ENCODE measurements at places on chromosomes 1 and 21. TPM values are rescaled to one million over a fixed set of nuclear protein-coding genes. Genes with fewer than 3 reads are reported as not detected.

DNA sequence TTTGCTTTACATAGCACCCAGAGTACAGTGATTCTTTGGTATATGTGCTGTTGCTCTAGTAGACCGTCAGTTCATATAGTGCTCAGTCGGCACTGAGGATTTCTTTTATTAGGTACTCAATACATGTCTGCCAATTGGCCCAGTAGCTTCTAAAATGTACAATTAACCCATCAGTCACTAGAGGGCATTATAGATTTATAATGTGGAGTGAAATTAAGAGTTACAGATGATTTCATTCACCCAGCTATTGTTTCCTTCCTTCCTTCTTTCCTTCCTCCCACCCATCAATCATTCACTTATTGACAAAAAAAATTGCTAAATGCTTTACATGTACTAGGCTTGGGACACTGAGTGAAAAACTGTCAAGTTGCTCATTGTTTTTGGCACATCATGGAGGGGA lies 263.6 kb upstream of the USP24 start:
- peak; percentile 51 for DNase-seq
- no peaks in the 10 kb centered on the region for H3K27me3 ChIP-seq
- H3K27ac ChIP-seq, result no peak overlapping the region

The HP1BP3 gene
- total RNA-seq, result 111 TPM

DNA sequence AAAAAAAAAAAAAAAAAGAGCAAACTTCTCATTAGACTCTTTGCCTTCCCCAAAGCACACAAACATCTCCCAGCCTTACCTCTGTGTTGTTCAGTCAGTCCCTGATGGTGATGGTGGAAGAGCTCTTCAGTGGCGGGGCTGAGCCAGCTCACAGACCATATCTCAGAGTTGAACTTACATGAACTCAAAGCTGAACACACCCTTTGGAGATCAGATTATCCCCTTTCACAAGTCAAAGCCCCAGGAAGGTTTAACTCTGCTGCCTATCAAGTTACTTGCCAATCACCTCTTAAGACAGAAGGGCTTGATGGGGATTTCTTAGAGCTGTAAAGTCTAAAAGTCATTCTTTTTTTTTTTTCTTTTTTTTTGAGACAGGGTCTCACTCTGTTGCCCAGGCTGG lies 55.2 kb upstream of the L1TD1 start:
- no peaks in the 10 kb centered on the region for H3K27me3 ChIP-seq
- no peaks in the 10 kb centered on the region for H3K36me3 ChIP-seq
- no peak for DNase-seq
- H3K27ac ChIP-seq, result no peak overlapping the region

DNA sequence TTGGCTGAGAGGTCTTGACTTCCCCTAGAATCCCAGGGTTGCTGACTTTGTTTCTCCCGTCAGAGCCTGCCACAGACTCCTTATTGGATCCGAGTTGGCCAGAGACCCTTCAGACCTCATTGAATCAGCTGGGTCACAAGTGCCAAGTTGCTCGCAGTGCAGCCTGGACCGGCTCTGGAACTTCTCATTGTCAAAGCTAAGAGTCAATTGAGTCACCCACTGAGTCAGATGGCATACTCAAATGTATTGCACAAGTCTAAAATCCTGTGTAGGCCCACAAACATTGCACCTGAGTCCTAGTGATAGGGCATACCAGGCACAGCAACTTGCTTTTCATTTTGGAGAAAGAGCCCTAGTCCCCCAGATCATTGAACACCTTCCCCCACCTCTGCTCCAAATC lies 20.4 kb upstream of the SCAF4 start:
- no peak overlapping the region for H3K4me3 ChIP-seq
- no peaks in the 10 kb centered on the region for H3K27me3 ChIP-seq
- no peak overlapping the region for H3K27ac ChIP-seq
- peak; percentile 45 for DNase-seq
- no peaks in the 10 kb centered on the region for H3K4me1 ChIP-seq

DNA sequence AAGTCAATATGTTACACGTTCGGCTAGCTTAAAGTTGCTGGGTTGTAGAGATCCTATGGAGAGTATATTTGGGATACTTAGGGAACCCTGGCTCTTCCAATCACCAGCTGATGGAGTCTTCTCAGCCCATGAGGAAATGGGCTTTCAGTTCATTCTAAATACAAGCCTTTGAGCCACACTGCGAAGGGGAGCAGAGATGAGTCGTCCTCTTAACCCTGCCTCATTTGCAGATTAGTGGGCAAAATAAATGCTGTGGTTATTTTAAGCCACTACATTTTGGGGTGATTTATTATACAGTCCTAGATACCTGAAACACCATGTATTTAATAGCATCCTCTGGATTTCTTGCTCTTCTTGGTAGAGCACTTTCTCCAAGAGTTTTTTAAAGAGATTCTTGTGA lies 19.0 kb upstream of the VCAM1 start:
- H3K27me3 ChIP-seq, result no peaks in the 10 kb centered on the region
- peaks cover 16% of the 10 kb centered on the region for H3K4me1 ChIP-seq
- peak; percentile 57 for DNase-seq
- no peak overlapping the region for H3K4me3 ChIP-seq
- no peaks in the 10 kb centered on the region for H3K36me3 ChIP-seq

DNA sequence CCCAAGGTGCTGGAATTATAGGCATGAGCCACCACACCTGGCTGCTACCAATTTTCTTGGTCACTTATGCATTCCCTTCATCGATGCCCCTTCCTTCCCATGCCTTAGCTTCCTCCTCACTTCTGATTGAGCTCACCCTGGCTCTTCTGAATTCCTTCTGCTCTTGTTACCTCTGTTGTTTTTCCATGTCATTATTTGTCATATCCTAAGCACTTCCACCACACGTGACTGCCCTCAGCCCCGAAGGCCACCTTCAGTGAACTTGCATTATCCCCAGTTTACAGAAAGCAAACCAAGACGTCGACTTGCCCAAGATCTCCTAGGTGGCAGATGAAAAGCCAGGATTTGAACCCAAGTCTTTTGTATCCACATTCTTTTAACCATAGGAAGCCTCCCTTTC lies 30.7 kb downstream of the CA6 start:
- H3K4me3 ChIP-seq, result no peak overlapping the region
- no peaks in the 10 kb centered on the region for H3K4me1 ChIP-seq
- no peaks in the 10 kb centered on the region for H3K36me3 ChIP-seq
- no peaks in the 10 kb centered on the region for H3K27me3 ChIP-seq
- DNase-seq, result no peak

GRCh38 chr21:14870853-14871149 lies 194.0 kb downstream of the NRIP1 start:
- no peak overlapping the region for H3K4me3 ChIP-seq
- peaks cover 11% of the 10 kb centered on the region for H3K4me1 ChIP-seq
- no peaks in the 10 kb centered on the region for H3K36me3 ChIP-seq
- H3K27me3 ChIP-seq, result no peaks in the 10 kb centered on the region
- DNase-seq, result no peak

DNA sequence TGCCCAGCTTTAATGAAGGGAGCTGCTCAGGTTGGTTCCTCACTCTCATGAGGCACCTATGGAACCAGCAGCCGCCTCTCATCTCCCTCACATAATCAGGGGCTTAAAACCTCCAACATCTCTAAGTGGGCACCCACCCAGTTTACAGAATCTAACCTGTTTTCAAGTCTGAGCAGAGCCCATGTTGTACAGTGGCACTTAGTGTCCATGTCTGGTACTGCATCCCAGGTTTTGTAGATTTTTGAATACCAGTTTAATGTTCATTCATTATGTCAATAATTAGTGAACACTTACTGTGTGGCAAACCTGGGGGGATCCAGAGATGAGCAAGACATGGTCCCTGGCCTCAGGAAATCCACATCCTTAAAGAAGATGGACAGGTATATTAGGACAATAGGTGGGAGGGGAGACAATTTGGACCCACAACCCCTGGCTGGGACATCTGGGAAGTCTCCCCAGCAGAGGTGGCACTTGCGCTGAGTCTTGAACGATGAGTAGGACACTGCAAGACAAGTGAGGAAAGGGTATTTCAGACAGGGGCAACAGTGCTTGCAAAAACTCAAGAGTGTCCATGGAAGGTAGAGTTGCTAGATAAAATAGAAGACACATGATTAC lies 83.3 kb downstream of the LACTBL1 start:
- peaks cover 22% of the 10 kb centered on the region for H3K36me3 ChIP-seq
- H3K4me3 ChIP-seq, result no peak overlapping the region
- DNase-seq, result peak; percentile 51
- no peaks in the 10 kb centered on the region for H3K27me3 ChIP-seq
- peaks cover 5% of the 10 kb centered on the region for H3K4me1 ChIP-seq
- H3K27ac ChIP-seq, result no peak overlapping the region

DNA sequence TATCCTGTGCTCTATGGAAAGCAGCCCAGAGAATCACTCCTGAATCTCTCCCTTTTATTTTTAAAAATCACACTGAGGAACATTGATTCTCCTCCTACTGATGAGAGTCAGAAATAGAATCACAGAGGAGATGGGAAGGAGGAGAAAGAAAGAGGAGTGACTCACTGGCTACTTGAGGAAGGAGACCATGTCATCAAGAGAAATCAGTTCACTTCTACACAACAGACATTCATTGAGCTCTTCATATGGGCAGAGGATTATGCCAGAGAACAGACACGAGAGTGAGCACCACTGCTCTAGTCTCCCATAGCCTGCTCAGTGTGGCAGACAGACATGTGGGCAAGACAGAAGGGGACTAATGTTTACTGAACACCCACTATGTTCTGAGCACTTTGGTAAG lies 44.2 kb downstream of the RAB3B start:
- H3K4me3 ChIP-seq, result no peak overlapping the region
- H3K36me3 ChIP-seq, result peaks cover 15% of the 10 kb centered on the region
- peaks cover 17% of the 10 kb centered on the region for H3K4me1 ChIP-seq
- DNase-seq, result peak; percentile 78

- H3K36me3 ChIP-seq, result no peaks in the 10 kb centered on the region
- H3K27ac ChIP-seq, result peak overlapping the region; percentile 11
- H3K4me1 ChIP-seq, result peaks cover 12% of the 10 kb centered on the region
- H3K27me3 ChIP-seq, result no peaks in the 10 kb centered on the region
- DNase-seq, result no peak
Measured at GRCh38 chr1:55706397-55706796, 491.2 kb upstream of the USP24 start.

The IGSF9 gene
- not detected for total RNA-seq

GRCh38 chr21:28790335-28790734 lies 202.3 kb downstream of the LTN1 start:
- H3K4me1 ChIP-seq, result peaks cover 7% of the 10 kb centered on the region
- no peaks in the 10 kb centered on the region for H3K36me3 ChIP-seq
- no peak overlapping the region for H3K27ac ChIP-seq
- DNase-seq, result no peak

The PMVK gene
- 7.2 TPM for total RNA-seq

GRCh38 chr1:93878501-93878888 lies 511 bp downstream of the DNTTIP2 start:
- peak overlapping the region; percentile 89 for H3K4me3 ChIP-seq
- no peaks in the 10 kb centered on the region for H3K27me3 ChIP-seq
- H3K4me1 ChIP-seq, result no peaks in the 10 kb centered on the region
- peak; percentile 24 for DNase-seq

GRCh38 chr1:39925721-39926342 lies 24.1 kb upstream of the MYCL start:
- no peak overlapping the region for H3K4me3 ChIP-seq
- H3K4me1 ChIP-seq, result peaks cover 3% of the 10 kb centered on the region
- H3K36me3 ChIP-seq, result no peaks in the 10 kb centered on the region
- no peak overlapping the region for H3K27ac ChIP-seq

The JAM2 gene
- total RNA-seq, result 0.83 TPM

DNA sequence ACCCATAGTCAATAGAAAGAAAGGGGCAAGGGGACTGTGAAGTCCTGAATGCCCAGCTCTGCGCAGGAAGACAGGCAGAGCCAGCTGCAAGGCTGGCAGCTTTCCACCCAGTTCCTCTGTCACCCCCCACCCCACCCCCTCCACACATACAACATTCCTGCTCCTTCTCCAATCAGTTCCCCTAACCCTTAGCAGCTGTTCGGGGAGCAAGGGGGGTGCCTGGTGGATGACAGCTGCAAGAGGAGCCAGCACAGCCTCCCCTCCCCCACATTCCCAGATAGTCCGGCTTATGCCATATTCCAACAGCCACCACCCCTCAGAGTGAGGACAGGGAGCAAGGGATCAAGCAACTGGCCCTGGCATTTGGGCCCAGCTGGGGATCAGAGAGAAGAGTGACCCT lies 9.7 kb downstream of the ARHGEF2 start:
- no peak overlapping the region for H3K4me3 ChIP-seq
- peak; percentile 72 for DNase-seq
- peaks cover 44% of the 10 kb centered on the region for H3K4me1 ChIP-seq
- peaks cover 63% of the 10 kb centered on the region for H3K36me3 ChIP-seq
- H3K27me3 ChIP-seq, result no peaks in the 10 kb centered on the region
- H3K27ac ChIP-seq, result peak overlapping the region; percentile 70

- no peak for DNase-seq
- no peaks in the 10 kb centered on the region for H3K4me1 ChIP-seq
- H3K36me3 ChIP-seq, result no peaks in the 10 kb centered on the region
- H3K27me3 ChIP-seq, result no peaks in the 10 kb centered on the region
- H3K4me3 ChIP-seq, result no peak within 1 kb of the TSS
- no peak within 1 kb of the TSS for H3K27ac ChIP-seq
Measured at GRCh38 chr1:68449901-68450300, at the start of gene RPE65. Gene RPE65, minus strand, starts transcription at chr1:68449954. Its CDS starts 49 bp downstream, at chr1:68449905.
